WTC11 (cell line): ENCODE measurements at places on chromosomes 7 and 10. TPM values are rescaled to one million over a fixed set of nuclear protein-coding genes. Genes with fewer than 3 reads are reported as not detected.

The CPN1 gene
- total RNA-seq: 0.42 to 0.69 TPM (median 0.66 TPM) in 3 replicates

The CNTNAP2 gene
- 54.2 to 63.8 TPM (median 55.1 TPM) in 3 replicates for total RNA-seq

The CABCOCO1 gene
- total RNA-seq: not detected in 3 replicates

The PTPN12 gene
- total RNA-seq: 92.1 to 102 TPM (median 95.8 TPM) in 3 replicates

The DKK1 gene
- total RNA-seq: 0.78 to 1.1 TPM (median 1.0 TPM) in 3 replicates

The KCNMA1 gene
- total RNA-seq: 4.1 to 7.3 TPM (median 5.3 TPM) in 3 replicates

The CYP3A7 gene
- total RNA-seq: not detected in 3 replicates

The UTF1 gene
- total RNA-seq: 140 to 196 TPM (median 143 TPM) in 3 replicates

GRCh38 chr7:85634951-85635350, 448.1 kb upstream of the SEMA3D start:
- DNase-seq: no peak

GRCh38 chr10:77664696-77665095, 27.1 kb upstream of the KCNMA1 start:
- no peak for DNase-seq

GRCh38 chr10:27157150-27157549, 2.0 kb downstream of the MASTL start:
- DNase-seq: no peak

DNA sequence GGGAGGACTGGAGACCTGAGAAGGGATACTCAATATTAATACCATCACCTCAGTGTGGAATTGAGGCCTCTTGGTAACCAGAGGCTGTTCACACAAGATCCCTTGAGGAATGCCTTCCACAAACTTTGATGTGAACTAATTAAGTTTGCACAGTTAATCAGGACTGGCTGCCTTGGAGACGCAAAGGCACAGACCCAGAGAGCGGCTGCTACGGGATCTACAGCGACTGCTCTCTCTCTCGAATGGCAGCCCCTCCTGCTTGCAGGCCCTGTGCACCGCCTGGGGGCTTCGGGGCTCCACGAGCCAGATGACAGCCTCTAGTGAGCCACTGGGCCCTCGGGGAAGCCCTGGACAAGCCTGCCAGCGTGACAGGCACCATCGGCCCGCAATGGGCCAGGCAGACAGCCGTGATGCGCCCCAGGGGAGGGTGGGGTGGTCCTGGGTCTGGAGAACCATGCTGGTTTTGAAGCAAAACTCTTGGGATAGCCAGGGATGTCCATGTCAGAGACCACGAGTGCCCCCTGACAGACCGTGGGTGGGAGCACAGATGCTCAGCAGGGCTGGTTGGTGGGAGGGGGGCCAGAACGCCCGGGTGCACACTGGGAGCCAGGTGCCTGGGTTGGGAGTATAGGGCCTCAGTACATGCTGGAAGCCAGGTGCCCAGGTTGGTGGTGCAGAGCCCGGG, 195.6 kb downstream of the ELFN1 start:
- DNase-seq: no peak

DNA sequence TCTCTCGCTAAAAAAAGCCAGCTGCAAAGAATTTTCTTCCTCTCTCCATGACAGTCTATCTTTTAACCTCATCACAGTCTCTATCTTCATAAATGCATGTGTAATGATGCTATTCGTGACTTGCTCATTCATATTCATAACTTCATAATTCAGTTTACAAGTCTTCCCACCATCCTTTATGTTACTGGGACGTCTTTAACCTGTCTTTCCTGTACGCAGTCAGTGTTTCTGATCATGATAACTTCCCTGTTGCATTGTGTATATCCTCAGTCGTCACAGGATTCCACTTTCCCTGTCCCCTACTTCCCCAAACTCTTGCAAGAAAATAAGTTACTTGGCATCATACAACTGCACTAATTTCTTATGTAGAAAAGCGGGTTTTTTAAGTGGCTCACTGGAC, 165.6 kb upstream of the ASAH2 start:
- no peak for DNase-seq

- no peak for DNase-seq
Measured at GRCh38 chr10:67175354-67175753, 249.5 kb downstream of the LRRTM3 start.

DNA sequence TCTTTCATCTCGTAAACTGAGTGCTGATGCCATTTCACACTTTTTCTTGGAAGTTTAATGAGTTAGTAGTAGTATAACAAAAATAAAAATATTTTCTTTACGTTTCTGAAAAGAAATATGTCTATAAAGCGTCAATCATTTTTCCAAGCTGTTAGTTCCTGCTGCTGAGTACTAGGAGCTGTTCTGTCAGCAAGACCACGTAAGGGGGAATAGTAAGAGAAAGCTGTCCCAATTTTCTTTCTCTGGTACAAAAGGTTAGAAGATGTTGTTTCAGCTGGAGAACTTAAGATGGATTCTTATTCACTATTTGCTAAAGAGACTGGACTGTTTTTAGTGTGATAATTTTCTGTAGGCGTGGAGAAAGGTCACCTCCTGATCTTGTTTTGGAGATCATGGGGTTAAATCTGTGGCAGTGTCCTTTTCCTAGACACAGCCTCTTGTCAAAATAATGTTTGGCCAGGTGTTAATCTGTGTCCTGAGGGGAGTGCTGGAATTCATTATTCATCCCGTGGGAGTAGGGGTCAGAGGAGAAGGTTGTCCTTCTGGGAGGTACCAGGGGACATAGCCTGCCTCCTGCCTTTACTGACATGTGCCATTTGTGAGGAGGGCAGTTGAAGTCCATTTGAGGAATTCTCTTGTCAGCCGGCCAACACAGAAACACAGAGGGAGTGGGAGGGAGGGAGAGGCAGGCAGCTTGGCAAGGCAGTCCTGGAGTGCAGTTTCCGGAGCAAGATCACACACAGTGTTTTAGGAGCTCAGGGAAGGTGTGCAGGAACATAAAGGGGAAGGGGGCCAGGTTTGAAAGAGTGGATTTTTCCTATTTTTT, 368.7 kb downstream of the AUTS2 start:
- no peak for DNase-seq

- no peak for DNase-seq
Measured at GRCh38 chr7:17660116-17660515, 280.2 kb downstream of the SNX13 start.

GRCh38 chr10:124590216-124591122, 128.8 kb downstream of the LHPP start:
- no peak for DNase-seq

GRCh38 chr10:49082766-49083165, 32.6 kb downstream of the VSTM4 start:
- no peak for DNase-seq

GRCh38 chr7:64182036-64182790, 24.8 kb upstream of the ZNF735 start:
- DNase-seq: no peak

GRCh38 chr7:133369130-133369529, 116.3 kb downstream of the EXOC4 start:
- DNase-seq: no peak

GRCh38 chr10:37704566-37704965, 152.8 kb downstream of the ZNF248 start:
- no peak for DNase-seq

DNA sequence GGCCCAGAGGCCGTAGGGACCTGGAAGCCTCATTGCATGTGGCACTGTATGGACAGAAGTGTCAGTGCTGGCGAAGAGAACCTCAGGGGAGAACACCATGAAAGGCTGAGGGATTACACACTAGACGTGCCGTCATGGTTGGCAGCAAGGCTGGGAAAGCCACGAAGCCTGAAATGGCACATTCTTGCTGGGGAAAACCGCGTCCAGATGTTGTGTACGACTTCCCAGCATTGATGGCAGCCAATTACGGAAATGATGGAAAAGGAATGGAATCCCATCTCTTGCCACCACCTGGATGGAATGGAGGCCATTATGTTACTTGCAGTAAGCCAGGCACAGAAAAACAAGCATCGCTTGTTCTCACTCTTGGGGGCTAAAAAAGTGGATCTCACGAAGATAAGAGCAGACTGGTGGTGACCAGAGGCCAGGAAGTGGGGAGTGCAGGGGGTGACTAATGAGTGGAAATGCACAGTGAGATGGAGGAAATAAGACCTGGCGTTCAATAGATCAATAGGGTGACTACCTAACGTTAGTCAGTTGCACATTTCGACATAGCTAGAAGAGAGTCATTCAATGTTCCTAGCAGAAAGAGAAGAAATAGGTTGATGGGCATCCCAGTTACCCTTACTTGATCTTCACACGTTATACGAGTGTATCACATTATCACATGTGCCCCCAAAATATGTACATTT, 14.6 kb upstream of the PWWP2B start:
- DNase-seq: no peak
